ENCODE measurements at places on chromosomes 3 and 15.

DNA sequence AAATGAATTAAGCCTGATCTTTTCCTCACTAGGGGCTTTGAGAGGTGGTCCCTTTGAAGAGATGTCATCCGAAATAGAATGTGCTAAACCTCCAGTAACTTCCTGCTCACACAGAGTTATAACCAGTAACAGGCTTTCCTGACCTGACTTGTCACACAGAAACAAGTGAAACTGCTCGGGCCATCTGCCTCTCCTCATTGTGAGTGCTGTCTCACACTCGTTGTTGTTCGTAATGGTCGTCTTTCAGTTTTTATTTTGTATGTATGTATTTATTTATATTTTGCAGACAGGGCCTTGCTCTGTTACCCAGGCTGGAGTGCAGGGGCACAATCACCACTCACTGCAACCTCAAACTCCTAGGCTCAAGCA lies 24.0 kb downstream of the ACSBG1 start:
- no peak for DNase-seq

- no peak for DNase-seq
These were observed 8.6 kb downstream of the TLE3 start for GRCh38 chr15:70088887-70089691.

- DNase-seq, result no peak
These were observed 38.3 kb downstream of the LRRFIP2 start for GRCh38 chr3:37136067-37136466.

- no peak for DNase-seq
These were observed 360.2 kb upstream of the ROPN1 start for GRCh38 chr3:124352149-124352539.

DNA sequence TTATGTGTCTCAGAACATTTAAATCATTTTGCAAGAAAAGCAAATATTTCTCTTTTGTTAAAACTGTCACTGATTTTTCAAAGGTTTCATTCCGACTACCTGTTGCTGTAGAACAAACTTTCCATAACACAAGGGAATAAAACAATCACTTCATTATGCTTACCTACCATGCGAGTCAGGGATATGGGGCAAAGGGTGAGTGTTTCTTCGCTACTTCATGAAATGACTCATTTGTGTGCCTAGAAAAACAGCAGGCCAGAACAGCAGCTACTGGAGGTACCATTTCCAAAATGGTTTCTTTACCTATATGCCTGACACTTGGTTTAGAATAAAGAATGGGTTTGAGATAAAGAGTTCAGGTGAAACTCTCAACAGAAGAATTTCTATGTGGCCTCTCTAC lies 712.5 kb downstream of the PLOD2 start:
- no peak for DNase-seq

DNA sequence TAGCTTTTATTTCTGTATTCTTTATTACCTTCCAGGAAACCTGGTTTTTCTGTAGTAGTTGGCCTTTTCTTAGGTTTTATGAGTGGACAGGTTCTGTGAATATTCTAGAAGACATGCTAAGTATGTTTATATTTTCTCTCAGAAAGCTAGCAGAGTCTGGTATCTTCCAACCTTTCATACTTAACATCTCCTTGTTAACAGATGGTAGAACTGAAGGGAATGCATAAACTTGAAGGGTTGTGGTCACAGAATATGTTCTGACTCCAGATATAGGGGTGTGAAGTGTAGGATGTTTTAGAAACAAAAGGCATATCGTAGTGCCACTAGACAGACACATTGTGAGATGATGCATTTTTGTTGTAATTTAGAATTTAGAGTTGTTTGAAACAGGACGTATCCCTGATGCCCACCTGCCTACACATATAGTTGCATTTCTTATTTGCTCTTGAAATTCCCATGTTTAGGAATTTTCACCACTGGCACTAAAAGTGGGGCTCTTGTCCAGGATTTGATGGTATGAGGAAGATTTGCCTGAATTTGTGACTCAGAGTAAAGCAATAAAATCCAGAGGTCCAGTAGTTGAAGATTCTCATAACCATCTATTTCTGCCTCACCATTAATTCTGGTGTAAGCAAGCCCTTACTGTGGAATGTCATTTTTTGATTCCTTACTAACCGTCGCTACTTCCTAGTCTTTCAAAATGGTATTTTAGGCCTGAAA lies 274.5 kb downstream of the FEZF2 start:
- no peak for DNase-seq

DNA sequence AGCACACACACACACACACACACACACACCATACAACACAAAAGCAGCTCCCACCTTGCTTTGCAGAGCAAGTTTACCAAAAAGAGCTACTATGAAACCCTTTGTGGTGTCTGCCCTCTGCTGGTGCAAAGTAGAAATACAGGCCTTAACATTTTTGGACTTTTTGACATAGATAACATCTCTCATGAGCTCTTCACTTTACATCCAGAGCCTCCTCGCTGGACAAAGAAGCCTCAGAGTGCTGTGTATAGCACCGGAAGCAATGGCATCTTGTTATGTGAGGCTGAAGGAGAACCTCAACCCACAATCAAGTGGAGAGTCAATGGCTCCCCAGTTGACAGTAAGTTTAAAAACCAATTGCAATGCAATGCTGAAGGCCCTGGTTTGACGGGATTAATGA lies 157.9 kb downstream of the CHL1 start:
- no peak for DNase-seq

Data from D721Med (cell line).